ENCODE measurements at places on chromosomes 7 and 10.

DNA sequence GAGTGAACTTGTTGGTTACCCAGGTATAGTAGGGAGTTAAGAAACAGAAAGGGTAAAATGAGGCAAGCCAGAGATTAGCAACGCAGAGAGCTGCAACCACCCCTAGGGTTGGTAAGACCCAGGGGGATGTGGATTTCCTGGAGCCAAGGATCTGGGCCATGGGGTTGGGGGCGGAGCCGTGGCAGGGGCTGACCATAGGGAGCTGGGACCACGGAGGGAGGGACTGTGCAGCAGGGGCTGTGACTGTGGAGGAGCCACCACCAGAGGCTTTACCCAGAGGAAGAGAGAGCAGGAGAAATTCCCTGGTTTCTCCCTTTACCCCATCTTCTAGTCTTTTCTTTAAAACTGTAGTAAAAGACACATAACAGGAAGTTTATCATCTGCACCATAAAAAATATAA, 58.6 kb upstream of the BAIAP2L1 start:
- DNase-seq = no peak

DNA sequence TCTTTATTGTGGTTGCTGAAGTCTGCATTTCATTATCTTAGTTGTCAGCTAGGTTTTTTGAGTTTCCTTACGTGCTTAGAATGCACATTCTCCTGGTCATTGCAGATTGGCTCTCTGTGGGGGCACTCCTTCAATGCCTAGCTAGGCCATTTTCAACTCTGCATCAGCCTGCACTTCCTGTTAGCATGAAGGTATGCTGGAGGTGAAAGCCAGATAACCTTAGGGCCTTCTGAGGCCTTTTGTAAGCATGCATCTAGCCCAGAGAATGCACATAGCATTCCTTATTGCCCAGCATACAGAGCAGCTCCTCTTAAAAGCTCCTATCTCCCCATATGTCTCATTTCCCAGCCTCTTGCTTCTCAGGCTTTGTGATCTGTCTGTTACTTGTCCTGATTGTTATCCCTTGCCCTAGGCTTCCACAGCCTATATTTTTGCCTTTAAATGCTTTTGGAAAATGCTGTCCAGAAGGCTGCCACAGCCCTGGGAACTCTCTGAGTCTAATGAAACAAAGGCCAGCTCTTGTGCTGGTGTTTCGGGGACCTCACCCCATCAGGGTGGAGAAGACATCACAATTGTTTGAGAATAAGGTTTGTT, 108.1 kb upstream of the IGFBP3 start:
- DNase-seq = no peak

GRCh38 chr7:101952355-101953247, 135.2 kb downstream of the CUX1 start:
- no peak for DNase-seq

GRCh38 chr7:131845573-131846314, 289.3 kb upstream of the PODXL start:
- DNase-seq = no peak

- no peak for DNase-seq
Observed at GRCh38 chr10:72542396-72542815, 83.5 kb downstream of the MICU1 start.

GRCh38 chr10:129274748-129275474, 192.1 kb upstream of the MGMT start:
- DNase-seq = no peak

GRCh38 chr10:100330079-100330478, at the start of gene PKD2L1:
TSS of gene PKD2L1 (minus strand) at chr10:100330228. CDS start at chr10:100330103, 125 bp downstream.
- DNase-seq = no peak

- no peak for DNase-seq
Observed at GRCh38 chr7:43584195-43584586, 1.3 kb downstream of the STK17A start.

GRCh38 chr7:35521941-35522340, 173.0 kb downstream of the HERPUD2 start:
- no peak for DNase-seq

DNA sequence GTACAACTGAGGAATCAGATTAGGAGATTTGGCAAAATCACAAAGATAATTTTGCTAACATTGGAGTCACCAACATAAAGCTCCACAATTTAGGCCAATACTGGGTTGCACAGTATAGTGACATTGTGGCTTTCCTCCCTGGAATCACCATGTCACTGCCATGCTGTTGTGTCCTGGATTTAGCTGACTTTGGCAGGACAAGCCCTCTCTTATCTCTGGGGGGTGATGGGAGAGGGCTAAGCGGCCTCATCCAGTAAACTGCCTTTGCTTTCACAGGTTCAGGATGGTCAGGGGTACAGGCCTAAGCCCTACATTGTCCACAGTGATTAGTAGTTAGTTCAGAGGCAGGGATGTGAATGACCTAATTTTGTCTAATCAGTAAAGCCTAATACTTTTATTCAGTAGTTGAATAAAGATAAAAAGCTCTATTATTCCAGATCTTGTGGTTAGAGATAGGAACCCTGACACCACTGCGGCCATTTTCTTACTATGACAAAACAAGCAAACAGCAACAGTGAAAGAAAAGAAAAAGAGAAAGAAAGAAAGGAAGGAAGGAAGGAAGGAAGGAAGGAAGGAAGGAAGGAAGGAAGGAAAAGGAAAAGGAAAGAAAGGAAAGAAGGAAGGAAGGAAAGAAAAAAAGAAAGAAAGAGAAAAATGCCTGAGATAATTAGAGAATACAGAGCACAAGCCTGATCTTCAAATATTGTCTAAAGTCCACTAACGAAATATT, 140.1 kb downstream of the ETV1 start:
- no peak for DNase-seq

GRCh38 chr7:107125475-107125874, 43.3 kb upstream of the HBP1 start:
- DNase-seq = peak; percentile 88

DNA sequence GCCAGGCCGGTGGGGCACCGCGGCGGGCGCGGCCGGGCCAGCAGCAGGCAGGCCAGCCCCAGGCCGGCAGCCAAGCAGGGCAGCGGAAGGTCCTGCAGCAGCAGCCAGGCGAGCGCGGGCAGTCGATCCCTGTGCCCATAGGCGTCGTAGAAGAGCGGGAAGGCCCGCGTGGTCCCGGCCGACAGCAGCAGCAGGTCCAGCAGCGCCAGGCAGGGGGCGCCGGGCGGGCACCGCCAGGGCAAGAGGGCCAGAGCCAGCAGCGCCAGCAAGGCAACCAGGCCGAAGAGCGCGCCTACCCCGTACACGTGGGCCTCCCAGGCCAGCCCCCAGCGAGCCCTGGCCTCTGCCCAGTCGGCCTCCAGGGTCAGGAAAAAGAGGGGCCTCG, 8.4 kb upstream of the RBM28 start:
- no peak for DNase-seq

GRCh38 chr7:32079510-32079909, 9.3 kb upstream of the PDE1C start:
- no peak for DNase-seq

DNA sequence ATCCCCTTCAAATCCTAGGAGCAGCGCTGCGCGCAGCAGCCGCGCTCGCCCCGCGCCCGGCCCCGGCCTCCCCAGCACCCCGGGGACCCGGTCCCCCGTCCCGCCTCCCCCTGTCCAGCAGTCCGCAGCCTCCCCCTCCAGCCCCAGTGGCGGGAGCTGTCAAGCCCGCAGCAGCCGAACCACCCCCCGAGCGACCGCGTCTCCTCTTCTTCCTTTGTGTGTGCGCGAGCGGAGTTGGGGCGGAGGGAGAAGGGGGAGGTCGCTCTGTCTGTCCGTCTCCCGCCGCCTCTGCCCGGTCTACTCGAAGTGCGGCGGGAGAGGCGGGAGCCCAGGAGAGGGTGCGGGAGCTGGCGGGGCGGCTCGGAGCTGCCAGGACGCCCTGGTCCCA, 375 bp upstream of the CHN2 start:
- DNase-seq = no peak

- peak; percentile 75 for DNase-seq
Observed at GRCh38 chr7:106858618-106859532, 6.2 kb upstream of the PIK3CG start.

- DNase-seq = no peak
Observed at GRCh38 chr7:24825381-24825794, 68.1 kb upstream of the GSDME start.

All from NCI-H1105 (cell line).